ENCODE measurements at places on chromosomes 1 and 21.

DNA sequence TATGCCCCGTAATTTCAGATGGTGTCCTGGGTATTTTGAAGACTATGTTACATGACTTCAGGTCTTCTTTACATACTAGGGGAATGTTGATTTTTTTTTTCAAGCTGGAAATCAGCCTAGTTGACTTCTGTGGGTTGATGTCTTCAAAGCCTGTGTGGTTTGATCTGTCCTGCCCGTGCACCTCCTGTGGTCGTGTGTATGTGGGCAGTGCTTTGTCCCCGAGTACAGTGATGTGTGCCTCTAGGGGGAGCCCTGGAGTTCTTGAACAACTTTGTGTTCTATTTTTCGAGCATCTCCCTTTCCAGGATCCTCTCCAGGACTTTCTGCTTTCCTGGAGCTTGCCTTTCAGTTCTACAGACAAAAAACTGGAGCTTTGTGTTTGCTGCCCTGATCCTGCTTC lies 28.9 kb downstream of the OBSCN start:
- DNase-seq, result peak; percentile 35

DNA sequence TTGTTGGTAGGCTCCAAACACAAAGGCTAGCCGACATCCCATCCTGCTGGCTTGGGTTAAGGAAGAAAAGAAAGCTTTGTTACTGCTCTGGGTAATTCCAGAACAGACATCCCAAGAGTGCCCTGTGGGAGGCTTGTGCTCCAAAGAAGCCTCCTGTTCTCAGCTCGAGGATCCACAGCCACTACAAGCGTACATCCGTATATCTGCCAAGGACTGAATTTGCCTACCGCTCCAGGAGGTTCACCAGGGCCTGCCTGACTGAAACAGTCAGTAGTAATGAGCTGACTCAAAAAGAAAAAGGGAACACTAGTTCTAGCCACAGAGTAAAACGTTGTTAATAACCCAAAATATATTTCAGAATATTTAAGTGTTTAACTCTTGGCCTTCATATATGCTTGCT lies 24.8 kb upstream of the MUTYH start:
- no peak for DNase-seq

GRCh38 chr1:76013206-76013581 lies 61.4 kb upstream of the ST6GALNAC3 start:
- DNase-seq, result no peak

DNA sequence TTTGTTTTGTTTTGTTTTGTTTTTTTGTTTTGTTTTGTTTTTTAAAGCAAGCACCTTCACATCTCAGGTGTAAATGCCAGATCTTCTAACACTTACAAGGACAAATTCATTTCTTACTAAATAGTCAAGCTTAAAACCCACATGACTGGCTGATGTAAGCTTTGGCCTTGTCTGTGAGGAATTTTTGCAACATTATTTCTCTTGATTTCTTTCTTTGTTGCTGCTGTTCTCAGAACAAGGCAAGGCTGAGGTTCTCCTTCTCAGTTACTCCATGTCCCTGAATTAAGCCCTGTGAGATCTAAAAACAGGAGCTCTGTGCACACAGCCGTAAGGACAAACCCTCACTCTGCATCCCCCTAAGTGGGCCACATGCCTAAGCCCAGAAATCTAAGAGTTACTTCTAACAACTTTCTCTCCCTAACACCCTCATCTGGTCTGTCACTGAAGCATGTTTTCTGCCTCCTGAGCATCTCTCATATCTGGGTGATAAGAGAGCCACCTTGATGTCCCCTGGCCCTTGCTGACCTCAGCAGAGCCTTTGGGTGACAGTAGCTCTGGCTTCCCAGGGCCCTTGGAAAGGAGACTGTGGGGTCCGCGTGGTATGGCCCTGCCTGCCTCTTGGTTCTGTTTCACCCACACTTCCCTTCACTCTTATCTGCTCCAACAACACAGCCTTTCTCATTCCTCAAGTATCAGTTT lies 81.2 kb upstream of the HOOK1 start:
- DNase-seq, result peak; percentile 56

Measured in foreskin fibroblast (primary cell).